Adrenal gland (tissue), 19 donors: ENCODE measurements at places on chromosomes 2 and 18. TPM values are rescaled to one million over a fixed set of nuclear protein-coding genes. Genes with fewer than 3 reads are reported as not detected.

ZAP70 gene
- 1.7 TPM for total RNA-seq

NDUFB3 gene
- total RNA-seq, result 169 TPM

DSG1 gene
- not detected for total RNA-seq

FAP gene
- 0.65 TPM for total RNA-seq

- H3K4me1 ChIP-seq, result no peaks in the 10 kb centered on the region
- no peaks in the 10 kb centered on the region for H3K36me3 ChIP-seq
- H3K4me3 ChIP-seq, result no peak overlapping the region
- no peak overlapping the region for H3K27ac ChIP-seq
Observed at GRCh38 chr18:58843688-58844035, 21.0 kb upstream of the ZNF532 start.

DNA sequence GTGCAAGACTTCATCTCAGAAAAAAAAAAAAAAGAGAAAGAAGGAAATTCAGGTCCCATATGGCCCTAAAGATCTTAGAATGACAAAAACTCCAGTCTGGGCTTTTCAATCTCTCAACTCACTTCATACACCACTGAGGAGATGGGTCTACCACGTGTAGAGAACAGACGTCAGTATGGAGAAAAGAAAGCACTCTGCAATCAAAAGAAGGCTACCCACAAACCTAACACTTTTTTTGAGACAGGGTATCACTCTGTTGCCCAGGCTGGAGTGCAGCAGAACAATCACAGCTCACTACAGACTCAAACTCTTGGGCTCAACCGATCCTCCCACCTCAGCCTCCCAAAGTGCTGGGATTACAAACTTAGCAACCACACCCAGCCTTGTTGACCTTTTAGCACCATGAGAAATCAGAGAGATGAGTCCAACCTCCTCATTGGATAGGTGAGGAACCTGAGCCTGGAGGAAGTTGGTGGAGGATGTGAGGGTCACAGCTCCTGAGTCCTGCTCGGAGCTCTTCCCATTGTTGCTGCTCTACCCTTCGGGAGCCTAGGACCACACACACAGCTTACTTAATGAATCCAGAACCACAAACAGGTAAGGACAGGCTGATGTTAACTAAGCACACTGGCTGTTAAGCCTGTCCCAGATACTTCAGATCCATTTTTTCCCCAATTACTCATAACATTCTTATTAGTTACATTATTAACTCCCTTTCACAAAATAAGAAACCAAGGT is 23.7 kb downstream of the TBC1D8 start:
- H3K36me3 ChIP-seq, result no peaks in the 10 kb centered on the region
- H3K4me1 ChIP-seq, result peaks cover 24% of the 10 kb centered on the region
- H3K27ac ChIP-seq, result no peak overlapping the region
- H3K27me3 ChIP-seq, result no peaks in the 10 kb centered on the region
- H3K4me3 ChIP-seq, result no peak overlapping the region

- H3K4me3 ChIP-seq, result no peak overlapping the region
- no peaks in the 10 kb centered on the region for H3K36me3 ChIP-seq
- no peaks in the 10 kb centered on the region for H3K27me3 ChIP-seq
- no peak overlapping the region for H3K27ac ChIP-seq
- H3K4me1 ChIP-seq, result no peaks in the 10 kb centered on the region
- DNase-seq, result no peak
Observed at GRCh38 chr2:54065411-54065810, 50.0 kb upstream of the ACYP2 start.

DNA sequence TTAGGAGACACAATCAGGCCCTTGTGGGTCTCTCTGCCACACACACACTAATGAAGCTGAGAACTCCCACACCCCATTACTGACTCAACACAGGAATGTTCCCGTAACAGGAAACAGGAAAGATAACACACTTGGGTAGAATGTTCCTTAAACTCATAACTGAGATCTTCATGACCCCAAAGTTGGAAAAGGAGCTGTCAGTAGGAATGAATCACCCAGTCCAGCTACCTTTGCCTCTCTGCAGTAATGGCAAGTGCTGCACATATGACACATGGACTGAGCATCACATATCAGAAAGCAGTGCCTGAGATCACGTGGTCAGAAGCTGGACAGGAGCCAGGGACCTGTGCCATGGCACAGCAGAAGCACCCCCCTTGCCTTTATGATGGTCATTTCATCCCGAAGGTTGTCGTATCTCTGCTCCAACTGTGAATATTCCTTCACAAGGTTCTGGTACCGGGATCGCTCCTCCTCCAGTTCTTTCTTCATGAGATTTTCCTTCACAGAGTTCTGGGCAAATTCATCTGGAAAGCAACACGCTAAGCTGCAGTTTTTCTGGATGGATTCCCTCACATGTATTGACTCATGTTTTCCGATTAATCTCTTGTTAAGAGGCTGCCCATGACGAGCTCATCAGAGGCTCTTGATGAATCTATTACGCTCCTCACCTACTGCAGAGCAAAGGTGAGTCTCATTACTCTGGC is 65.4 kb upstream of the ACAA2 start:
- DNase-seq, result no peak
- no peaks in the 10 kb centered on the region for H3K36me3 ChIP-seq
- no peaks in the 10 kb centered on the region for H3K4me1 ChIP-seq
- no peak overlapping the region for H3K4me3 ChIP-seq
- no peak overlapping the region for H3K27ac ChIP-seq

DNA sequence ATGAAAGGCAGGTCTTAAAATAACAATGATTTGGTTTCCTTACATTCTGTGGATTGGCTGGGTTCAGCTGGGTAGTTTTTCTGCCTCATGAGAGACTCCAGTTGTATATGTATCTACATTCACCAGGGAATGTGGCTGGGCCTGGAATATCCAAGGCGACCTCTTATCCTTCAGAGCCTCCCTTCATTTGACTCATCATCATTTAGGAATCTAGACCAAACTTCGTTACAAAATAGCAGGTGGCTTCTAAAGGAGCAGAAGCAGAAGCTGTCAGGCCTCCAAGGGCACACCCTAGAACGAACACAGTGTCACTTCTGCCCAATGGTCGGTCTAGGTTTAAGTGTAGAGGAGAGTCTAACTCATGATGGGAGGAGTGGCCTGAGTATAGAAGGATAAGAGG is 204.2 kb downstream of the EN1 start:
- no peaks in the 10 kb centered on the region for H3K36me3 ChIP-seq
- H3K27me3 ChIP-seq, result no peaks in the 10 kb centered on the region
- no peak overlapping the region for H3K27ac ChIP-seq
- no peak overlapping the region for H3K4me3 ChIP-seq
- DNase-seq, result no peak

- no peak for DNase-seq
- H3K4me3 ChIP-seq, result no peak overlapping the region
- H3K27me3 ChIP-seq, result no peaks in the 10 kb centered on the region
- H3K36me3 ChIP-seq, result no peaks in the 10 kb centered on the region
Observed at GRCh38 chr18:61833978-61834377, 58.8 kb downstream of the RNF152 start.

GRCh38 chr2:45759310-45759851 is 107.9 kb downstream of the PRKCE start:
- H3K36me3 ChIP-seq, result no peaks in the 10 kb centered on the region
- no peak for DNase-seq
- H3K4me3 ChIP-seq, result no peak overlapping the region
- no peaks in the 10 kb centered on the region for H3K4me1 ChIP-seq
- no peaks in the 10 kb centered on the region for H3K27me3 ChIP-seq
- H3K27ac ChIP-seq, result no peak overlapping the region

DNA sequence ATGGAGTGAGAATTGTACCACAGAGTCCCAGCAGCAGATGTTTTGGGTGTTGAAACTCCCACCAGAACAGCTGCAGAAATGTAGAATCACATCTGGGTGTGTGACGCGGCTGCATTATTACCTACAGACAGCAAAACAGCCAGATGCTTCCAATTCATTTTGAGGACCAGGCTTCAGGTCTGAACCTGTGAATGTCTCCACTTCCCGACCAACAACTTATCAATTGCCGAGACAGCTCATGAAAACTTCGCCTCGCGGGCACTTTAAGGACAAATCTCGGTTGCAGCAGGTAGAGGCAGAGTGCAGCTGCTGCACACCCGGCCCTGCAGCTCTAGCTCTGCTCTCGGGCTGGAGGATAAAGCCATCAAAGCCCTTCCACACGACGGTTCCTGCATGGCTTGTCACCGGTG is 202.0 kb downstream of the HRH4 start:
- H3K4me3 ChIP-seq, result no peak overlapping the region
- no peaks in the 10 kb centered on the region for H3K27me3 ChIP-seq
- no peaks in the 10 kb centered on the region for H3K36me3 ChIP-seq
- no peak for DNase-seq

DNA sequence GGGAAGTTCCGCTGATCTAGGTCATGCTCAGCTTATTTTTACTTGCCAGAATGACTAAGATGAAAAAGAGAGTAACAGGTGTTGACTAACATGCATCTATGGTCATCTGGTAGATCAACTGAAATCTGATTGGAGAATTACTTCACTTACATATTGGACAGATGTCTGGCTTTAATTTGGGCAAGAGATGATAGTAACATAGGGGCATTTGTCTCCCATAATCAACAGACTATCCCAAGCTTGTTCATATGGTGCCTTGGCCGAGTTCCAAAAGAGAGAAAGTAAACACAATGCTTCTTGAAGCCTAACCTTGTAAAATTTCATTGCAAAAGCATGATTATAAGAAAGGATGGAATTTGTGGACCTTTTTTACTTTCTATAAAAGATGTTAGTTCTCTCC is 503.7 kb downstream of the ADCYAP1 start:
- no peak overlapping the region for H3K4me3 ChIP-seq
- DNase-seq, result no peak
- no peaks in the 10 kb centered on the region for H3K4me1 ChIP-seq
- H3K27me3 ChIP-seq, result no peaks in the 10 kb centered on the region

DNA sequence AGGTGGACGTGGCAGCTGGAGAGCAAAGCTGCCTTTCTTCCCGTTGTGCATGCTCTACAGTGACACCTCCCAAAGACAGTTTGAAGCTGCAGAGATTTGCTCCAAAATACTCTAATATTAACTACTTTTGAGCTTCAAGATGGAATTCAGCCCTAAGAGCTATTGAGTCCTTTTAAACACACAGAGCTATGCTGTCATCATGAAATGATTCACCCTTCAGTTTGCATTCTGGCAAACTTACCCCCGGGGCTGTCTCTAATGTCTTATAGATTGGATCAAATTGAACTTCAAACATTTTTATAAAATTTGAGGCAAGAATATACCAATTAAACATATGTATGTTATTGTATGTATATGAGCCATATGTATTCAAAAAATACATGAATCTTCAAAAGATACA is 110.7 kb upstream of the EFEMP1 start:
- no peaks in the 10 kb centered on the region for H3K36me3 ChIP-seq
- no peak overlapping the region for H3K4me3 ChIP-seq
- H3K27me3 ChIP-seq, result no peaks in the 10 kb centered on the region
- no peaks in the 10 kb centered on the region for H3K4me1 ChIP-seq
- H3K27ac ChIP-seq, result no peak overlapping the region

DNA sequence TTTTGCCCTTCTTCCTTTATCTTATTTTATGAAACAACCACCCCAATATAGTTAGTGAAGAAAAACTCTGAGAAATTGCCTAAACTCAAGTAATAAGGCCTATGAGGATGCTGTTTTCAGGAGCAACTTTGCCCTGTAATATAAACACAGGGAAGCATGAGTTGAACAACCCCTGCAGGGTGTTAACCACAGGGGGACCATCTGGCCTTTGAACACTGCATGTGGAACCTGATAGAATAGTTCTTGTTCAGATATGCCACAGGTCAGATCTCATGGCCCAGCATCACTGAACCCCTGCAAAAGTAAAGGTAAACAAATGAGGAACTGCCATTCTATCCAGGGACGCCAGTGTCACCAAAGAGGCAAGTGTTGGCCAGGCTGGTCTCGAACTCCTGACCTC is 82.6 kb downstream of the MAPK4 start:
- no peaks in the 10 kb centered on the region for H3K36me3 ChIP-seq
- H3K4me1 ChIP-seq, result peaks cover 14% of the 10 kb centered on the region
- no peaks in the 10 kb centered on the region for H3K27me3 ChIP-seq
- no peak overlapping the region for H3K27ac ChIP-seq

GRCh38 chr2:44759823-44760222 is 181.7 kb upstream of the SIX3 start:
- H3K36me3 ChIP-seq, result no peaks in the 10 kb centered on the region
- H3K4me1 ChIP-seq, result no peaks in the 10 kb centered on the region
- H3K27me3 ChIP-seq, result no peaks in the 10 kb centered on the region
- no peak overlapping the region for H3K4me3 ChIP-seq
- no peak overlapping the region for H3K27ac ChIP-seq

DNA sequence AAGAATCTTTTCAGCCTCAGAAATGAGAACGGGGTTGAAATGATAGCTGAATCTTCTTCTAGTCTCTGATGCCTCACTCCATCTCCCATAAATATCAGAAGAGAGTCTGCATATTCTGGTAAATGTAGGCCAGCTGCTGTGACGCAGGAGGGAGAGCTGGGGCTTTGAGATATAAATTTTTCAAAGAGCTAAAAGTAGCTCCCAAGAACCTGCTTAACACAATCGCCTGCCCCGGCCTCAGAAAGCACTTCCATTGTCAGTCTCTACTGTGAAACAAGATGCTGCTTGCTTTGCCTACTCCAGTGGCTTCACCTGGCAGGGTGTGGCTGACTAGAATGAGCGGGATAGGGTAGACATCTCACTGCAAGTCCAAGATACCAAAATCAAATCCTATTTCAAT is 105.0 kb upstream of the CCDC150 start:
- no peak overlapping the region for H3K4me3 ChIP-seq
- DNase-seq, result no peak
- H3K4me1 ChIP-seq, result no peaks in the 10 kb centered on the region

- no peak for DNase-seq
- H3K27me3 ChIP-seq, result no peaks in the 10 kb centered on the region
- H3K4me1 ChIP-seq, result no peaks in the 10 kb centered on the region
- H3K4me3 ChIP-seq, result no peak overlapping the region
- H3K27ac ChIP-seq, result no peak overlapping the region
Observed at GRCh38 chr2:141392517-141393213, 738.2 kb downstream of the LRP1B start.

- H3K27ac ChIP-seq, result peak overlapping the region; percentile 60
- H3K36me3 ChIP-seq, result no peaks in the 10 kb centered on the region
- no peaks in the 10 kb centered on the region for H3K27me3 ChIP-seq
- H3K4me3 ChIP-seq, result no peak overlapping the region
- H3K4me1 ChIP-seq, result peaks cover 11% of the 10 kb centered on the region
- DNase-seq, result peak; percentile 75
Observed at GRCh38 chr2:28423856-28424605, 31.4 kb downstream of the FOSL2 start.
